NCI-H2107 (cell line): ENCODE measurements at places on chromosomes 7 and 10.

DNA sequence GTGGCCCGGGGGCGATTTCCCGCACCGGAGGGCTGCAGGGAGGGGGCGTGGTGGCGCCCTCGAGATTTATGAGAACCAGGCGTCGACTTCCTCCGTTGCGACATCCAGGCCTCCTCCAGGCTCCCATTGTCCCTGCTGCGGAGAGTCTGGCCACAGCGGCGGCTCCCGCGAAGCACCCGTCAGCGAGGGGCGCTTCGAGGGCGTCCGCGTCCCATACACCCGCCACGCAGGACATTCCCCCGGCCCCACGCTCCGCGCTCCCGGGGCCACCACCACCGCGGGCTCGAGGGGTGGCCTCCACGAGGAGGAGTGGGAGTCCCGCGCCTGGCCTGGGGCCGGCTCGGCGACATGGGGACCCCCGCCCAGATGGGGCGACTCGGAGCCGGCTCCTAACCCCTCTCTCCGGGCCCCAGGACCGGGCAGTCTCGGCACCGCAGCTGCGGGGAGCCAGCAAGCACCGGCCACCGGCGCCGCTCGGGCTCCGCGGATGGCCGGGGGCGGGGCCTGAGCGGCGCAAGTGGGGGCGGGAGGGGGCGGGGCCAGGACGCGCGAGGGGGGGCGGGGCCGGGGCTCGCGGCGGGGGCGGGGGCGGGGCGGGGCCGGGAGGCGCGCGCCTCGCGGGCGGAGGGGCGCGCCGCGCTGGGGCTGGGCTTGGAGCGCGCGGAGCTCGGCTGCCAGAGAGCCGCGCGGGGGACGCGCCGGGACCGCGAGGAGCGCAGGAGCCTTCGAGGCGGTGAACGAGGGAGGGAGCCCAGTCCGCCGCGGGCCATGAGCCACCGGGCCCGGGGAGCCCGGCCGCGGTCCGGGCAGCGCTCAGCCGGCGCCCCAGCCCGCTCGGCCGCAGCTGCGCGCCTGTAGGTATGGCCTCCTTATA is at the start of gene SH2B2:
Gene SH2B2, plus strand, starts transcription at position 632 of the 874 bp plus-strand sequence. CDS start 13,683 bp downstream, outside the sequence.
- peak; percentile 62 for DNase-seq

- no peak for DNase-seq
These were observed 221.0 kb downstream of the TWIST1 start for GRCh38 chr7:18896343-18896975.

GRCh38 chr7:106190589-106191330 is 78.6 kb upstream of the SYPL1 start:
- no peak for DNase-seq

GRCh38 chr7:154640266-154640865 is 362.6 kb downstream of the PAXIP1 start:
- no peak for DNase-seq

GRCh38 chr7:77245015-77245755 is 45.6 kb upstream of the FGL2 start:
- no peak for DNase-seq

- no peak for DNase-seq
These were observed 114.1 kb downstream of the MAGI2 start for GRCh38 chr7:79339208-79339925.

- no peak for DNase-seq
These were observed 111.3 kb downstream of the PTEN start for GRCh38 chr10:87974769-87975168.

DNA sequence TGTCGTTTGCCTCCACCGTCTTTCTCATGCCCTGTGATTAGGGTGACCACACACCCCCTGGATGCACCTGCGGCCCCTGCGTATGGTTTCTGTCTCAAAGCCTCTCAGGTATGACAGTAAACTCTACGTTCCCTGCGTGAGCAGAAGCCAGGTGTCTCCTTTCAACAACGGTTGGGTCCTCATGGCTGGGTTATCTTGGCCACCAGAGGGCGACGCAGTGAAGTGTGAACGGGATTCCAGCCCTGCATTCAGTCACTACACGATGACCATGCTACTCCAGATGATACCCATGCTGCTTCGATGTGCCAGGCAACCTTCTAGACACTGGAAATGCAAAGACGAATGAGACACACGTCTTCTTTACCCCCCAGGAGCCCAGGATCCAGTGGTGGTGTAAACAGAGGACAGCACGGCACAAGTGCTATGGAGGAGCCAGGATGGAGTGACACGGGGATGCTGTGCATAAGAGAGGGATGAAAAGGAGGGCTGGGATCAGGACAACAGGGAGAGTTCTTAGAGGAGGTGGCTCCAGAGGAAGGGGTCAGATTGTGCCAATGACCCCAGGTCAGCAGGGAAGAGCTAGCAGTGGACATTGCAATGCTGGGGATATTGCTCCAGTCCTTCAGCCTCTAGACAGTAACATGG is 228.1 kb upstream of the PFKP start:
- no peak for DNase-seq

GRCh38 chr7:114842551-114843065 is 79.3 kb upstream of the MDFIC start:
- no peak for DNase-seq

GRCh38 chr10:82377608-82378007 is 502.6 kb downstream of the NRG3 start:
- DNase-seq = no peak

DNA sequence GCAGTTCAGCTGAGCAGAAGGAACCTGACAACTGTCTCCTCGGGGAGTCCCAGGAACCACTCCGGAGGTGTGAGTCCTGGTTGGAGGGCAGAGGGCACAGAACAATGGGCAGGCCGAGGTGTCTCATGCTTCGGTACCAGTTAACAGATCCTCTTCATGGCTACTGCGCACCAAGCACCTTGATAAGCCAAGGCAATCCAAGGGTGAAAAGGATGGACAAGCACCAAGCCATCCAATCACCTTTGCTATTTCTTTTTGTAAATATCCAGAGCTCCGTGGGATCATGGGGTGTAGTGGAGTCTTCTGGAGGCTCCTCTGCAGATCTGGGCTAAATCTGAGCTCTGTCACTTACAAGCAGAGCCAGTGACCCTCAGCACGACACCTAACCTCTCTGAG is 233.5 kb downstream of the WDR11 start:
- no peak for DNase-seq

DNA sequence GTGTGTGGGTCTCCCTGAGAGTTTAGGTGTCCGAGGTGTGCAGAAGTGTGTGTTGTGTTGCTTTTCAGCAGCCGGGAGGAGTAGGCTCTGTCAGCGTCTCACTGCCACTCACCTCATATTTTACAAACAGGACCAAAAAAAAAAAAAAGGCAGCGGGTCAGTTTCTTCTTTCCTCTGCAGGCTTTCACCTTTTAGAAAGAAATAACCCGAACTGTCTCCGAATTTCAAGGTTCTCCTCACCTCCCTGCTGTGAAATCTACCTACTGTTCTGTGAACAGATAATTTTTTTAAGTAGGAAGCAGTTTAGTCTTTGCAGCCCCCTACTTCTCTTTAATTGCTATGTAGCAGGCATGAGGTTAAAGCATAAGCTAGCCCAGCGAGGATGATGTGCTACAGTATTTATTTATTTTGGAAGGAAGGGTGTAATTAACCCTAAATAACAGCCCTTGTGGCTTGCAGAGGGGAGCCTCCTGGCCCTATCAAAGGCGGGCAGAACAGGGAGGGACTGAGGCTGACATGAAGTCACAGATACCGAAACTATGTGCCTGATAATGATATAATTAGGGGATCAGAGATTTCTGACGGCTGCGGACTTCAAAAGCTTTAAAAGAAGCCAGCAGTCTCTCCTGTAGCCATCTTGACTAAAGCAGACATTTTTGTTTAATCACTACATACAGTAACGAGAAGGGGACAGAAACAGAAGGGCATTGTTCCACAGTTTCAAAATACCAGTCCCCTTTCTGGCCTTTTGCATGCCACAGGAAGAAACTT is 1.6 kb downstream of the BAMBI start:
- no peak for DNase-seq

GRCh38 chr10:46091080-46091827 is 45.2 kb upstream of the MSMB start:
- DNase-seq = no peak

DNA sequence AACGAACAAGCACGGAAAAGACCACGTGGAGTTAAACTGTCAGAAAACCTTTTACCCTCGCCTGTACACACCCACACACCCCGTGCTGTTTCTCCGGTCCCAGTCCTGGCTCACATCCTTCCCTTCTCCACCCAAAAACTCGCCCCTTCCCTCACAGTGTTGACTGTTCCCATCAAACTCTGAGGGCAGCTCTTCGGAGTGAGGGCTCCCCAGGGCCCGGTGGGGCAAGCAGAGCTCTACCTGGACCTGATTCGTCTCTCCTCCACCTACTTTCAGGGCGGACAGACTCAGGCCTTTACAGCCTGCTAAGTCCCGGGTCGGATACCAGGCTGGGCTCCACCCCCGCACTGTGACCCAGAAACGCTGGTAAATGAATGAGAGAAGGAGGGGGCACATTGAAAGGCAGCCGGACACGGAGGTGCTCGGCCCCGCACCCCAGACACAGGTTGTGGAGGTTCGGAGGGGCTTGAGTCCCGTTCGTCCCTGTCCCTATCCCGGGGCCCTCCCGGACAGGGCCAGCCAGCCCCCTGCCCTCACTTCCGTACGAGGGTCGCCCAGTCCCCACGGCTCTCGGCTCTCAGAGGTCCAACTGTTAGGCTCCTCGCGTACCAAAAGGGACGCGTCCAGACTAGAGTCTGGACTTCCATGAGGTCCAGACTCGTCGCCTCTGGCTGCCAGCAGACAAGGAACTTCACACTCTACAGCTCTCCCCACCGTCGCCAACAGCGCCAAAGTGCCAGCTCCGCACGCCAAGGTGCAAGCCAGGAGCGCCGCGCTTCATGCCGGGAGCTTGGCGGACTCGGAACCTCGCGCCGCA is 31.7 kb upstream of the ASL start:
- no peak for DNase-seq

- DNase-seq = no peak
These were observed 12.2 kb downstream of the PRKCQ start for GRCh38 chr10:6567884-6568283.

GRCh38 chr7:119842786-119843185 is 430.2 kb upstream of the KCND2 start:
- no peak for DNase-seq

DNA sequence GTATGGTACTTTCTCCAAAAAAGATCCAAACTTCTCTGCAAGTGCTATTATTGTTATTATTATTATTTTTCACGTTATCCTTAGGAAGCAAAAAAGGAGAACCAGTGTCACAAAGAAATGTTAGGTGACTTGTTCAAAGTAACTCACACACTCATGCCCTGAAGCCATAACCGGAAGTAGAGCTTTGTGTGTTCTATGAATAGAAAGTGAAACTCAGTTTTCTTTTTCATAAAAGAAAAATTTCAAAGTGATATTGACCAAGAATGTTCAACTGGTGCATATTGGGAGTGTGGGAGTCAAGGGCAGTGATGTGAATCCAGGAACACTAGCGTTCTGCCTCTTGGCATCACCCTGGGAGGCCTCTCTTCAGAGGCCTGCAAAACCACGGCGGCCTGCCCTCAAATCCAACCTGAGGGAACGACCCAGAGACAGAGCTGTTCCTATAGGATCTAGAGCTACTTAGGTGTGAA is 106.1 kb downstream of the PRKCQ start:
- DNase-seq = no peak

DNA sequence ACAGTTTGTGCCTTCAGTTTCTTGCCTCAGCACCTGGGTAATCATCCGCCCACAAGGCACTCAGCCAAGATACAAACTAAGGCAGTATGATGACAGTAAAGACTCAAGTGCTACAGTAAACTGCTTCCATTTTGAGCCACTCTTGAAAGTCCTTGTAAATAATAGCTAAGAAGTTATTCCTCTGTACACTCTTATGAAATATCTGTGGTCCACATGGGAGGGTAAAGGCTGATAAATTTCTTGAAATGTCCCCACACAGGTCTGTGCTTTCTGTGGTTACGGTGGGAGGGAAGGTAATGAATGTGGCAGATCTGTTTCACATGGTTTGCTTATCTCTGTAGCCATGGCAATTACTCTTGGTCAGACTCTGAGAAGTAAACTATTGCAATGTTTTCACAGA is 551.0 kb upstream of the ZWINT start:
- no peak for DNase-seq

DNA sequence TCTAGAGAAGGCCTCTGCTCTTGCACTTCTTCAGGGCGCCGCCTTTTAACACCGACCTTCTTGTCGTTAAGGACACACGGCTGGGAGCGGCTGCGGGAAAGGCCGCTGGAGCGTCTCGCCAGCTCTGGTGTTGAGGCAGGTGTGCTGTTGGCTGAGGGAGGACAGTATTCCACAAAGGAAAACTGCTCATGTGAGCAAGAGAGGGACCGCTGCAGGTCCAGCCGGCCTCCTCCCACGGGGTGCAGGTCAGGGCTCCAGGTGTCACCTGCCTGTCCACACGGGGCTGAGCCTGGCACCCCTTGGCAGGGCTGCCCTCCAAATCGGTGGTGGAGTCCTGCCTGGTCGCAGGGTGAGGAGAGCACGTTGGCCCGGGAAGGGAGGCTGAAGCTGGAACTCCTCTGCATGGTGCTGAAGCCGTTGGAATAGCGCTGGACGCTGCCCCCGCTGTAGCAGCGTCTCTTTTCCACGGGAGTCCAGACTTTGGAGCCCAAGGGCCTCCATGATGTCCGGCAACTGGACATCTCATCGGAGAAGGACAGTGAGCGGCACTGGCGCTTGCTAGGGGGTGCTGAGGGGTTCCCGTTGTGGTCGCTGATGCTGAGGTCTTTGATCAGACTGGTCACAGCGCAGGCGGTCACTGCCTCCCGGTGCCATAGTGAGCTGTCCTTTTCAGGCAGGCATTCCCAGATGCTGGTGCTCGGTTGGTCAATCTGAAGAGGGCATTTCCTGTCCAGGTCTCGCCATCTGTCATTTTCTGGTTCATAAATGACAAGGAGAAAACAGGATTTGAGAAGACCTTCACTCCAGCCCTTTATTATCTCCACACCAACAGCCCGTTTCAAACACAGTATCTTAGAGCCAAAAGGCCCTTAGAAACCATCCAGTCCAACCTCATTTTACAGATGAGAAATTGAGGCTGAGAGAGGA is 62.3 kb downstream of the FAM53B start:
- DNase-seq = no peak

GRCh38 chr7:74061840-74062539 is 21.6 kb upstream of the LIMK1 start:
- peak; percentile 29 for DNase-seq

DNA sequence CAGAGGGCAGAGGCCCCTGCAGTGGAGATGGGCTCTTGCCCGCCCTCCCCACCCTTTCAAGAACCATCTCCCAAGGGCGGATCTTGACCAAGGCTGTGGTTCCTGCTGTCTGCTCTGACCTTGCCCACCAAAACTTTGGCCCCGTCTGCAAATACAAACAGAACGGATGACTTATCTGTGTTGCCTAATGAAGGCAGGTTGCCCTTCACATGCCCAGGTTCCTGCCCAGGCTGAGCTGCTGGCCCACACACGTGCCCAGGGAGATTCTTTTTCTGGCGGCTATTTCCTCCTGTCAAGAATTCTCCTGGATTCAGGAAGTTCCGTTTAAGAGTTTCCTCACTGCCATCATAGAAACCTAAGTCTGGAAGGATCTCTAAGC is 78.3 kb downstream of the PROSER2 start:
- no peak for DNase-seq
